Breast epithelium (tissue), 4 donors: ENCODE measurements at places on chromosomes 1 and 21.

GRCh38 chr1:228276174-228276831 lies 68.5 kb downstream of the OBSCN start:
- no peak for DNase-seq

DNA sequence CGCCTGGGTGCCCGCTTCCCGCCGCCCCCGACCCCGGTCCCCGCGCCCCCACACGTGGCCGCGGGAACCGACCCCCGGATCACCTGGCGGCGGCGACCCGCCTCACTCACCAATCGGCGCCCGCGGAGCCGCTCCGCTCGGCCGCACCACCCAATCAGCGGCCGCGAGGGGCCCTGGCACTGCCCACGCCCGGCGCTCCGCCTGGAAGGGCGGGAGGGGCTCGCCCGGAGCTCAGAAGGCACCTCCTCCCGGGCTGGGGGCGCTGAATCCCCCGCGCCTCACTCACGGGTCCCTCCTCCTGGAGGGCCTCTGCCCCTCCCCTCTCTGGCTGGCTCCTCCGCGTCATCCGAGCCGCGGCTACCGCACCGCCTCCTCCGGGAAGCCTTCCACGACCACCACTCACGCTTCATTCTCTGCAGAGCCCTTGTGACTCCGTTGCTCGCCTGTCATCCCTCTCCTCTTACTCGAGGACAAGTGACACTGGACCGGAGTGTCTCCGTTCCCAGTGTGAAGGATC lies 374 bp downstream of the SH2D5 start:
- DNase-seq, result peak; percentile 28

GRCh38 chr1:15465674-15466073 lies 9.1 kb downstream of the CELA2A start:
- no peak for DNase-seq

GRCh38 chr1:154808909-154809262 lies 61.2 kb downstream of the KCNN3 start:
- DNase-seq, result no peak

GRCh38 chr1:184822267-184822666 lies 67.6 kb upstream of the EDEM3 start:
- DNase-seq, result no peak

GRCh38 chr1:179591592-179592580 lies at the start of gene TDRD5:
TDRD5 (plus strand) TSS chr1:179591832; CDS start chr1:179592616, 784 bp downstream.
- peak; percentile 30 for DNase-seq

DNA sequence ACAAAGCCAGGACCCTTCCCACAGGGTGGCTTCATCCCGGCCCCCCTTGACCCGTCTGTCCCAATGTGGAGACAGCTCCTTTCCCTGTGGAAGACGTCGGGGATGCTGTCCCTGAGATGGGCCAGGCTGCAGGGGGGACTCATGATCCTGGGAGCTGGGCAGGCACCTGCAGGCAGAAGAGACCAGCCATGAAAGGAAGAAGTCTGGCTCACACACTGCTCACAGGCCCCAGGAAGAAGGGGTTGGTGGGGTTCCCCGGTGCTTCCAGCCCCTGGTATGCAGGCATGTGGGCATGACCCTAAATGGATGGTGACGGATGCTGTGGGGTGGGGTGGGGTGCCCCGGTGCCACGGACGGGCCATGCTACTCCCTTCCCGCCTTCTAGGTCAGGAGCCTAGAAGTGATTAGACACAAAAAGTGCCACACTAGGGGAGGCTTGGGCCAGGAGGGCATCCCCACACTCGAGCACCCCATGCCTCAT lies 8.3 kb downstream of the ACTRT2 start:
- DNase-seq, result peak; percentile 43

- DNase-seq, result no peak
Observed at GRCh38 chr1:39381839-39382238, 109.6 kb upstream of the BMP8A start.

- no peak for DNase-seq
Observed at GRCh38 chr1:184608581-184608980, 146.1 kb downstream of the EDEM3 start.

- DNase-seq, result no peak
Observed at GRCh38 chr1:150093805-150094204, 26.2 kb downstream of the VPS45 start.

DNA sequence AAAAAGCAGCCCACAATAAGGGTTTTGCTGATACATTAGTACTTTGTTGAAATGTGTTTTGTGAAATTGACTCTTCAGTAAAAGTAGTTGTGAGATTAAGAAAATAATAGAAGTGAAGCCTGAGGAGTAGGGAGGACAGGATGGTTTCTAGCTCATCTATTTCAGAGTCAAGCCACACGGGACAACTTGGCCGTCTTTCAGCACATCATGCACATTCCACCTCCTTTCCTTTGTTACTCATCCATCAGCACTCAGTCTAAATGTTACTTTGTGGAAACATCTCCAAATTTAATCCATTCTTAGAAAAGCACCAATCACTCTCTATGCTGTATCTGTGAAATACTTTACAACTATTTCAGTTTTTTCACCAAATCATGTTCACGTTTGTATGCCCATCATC lies 223.3 kb downstream of the FGGY start:
- no peak for DNase-seq

DNA sequence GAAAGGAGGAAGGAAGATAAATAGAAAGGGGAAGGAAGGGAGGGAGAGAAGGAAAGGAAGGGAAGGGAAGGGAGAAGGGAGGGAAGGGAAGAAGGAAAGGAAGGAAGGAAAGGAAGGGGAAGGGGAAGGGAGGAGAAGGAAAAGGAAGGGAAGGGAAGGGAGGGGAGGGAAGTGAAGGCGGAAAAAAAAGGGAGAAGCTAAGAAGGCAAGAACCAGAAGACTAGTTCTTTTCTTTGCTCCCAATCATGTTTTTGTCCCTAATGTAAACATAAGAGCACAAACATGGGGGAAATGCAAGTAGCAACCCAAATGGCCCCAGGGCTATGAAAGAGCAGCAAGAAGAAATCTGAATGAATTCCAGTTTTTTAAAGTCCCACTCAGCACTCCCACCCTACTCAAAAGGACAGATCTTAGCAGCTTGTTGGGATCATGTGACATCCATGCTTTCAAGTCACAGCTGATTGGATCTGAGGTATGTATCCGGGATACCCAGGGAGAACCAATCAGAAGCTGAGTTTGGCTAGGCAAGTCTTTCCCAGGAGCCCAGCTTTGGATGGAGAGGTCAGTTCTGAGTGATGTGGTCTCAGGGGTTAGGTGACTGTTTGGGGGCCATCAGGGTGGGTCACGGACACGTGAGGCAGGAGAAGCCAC lies 24.2 kb upstream of the FHAD1 start:
- DNase-seq, result no peak

DNA sequence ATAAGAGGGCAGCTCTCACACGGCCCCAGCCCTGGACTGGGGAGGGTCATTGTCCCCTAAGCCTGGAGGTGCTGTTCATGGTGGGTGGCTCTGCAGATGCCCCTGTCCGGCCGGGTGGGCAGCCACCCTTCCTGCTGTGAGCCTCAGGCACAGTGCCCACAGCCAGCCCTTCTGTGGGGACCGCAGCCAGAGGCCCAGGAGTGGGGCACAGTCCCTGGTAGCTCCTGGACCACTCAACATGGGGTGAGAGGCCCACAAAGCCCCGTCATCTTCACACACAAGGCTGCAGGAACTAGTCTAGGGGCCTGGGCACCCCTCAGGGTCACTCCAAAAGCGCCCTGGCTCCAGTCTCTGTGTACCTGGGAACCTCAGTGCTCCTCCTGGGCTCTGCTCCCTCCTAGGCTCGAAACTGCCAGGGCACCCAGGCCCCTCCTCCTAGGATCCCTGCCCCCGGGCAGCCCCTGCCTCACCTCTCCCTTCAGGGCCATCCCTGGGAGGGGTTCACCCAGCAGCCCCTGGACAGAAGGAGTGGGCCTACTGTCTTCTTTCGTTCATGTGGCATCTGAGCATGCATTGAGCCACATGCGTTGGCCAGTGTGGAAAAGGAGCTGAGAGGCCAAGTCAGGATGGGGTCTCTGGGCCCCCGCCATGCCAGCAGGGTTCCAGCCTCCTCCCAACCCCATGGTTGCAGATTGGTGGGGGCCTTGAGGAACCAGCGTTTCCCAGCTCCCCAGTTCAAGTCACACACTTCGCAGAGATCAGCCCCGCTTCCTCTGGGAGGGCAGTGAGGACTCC lies 43.0 kb downstream of the WNT9A start:
- no peak for DNase-seq

GRCh38 chr1:150696590-150696989 lies 364 bp downstream of the GOLPH3L start:
- no peak for DNase-seq

DNA sequence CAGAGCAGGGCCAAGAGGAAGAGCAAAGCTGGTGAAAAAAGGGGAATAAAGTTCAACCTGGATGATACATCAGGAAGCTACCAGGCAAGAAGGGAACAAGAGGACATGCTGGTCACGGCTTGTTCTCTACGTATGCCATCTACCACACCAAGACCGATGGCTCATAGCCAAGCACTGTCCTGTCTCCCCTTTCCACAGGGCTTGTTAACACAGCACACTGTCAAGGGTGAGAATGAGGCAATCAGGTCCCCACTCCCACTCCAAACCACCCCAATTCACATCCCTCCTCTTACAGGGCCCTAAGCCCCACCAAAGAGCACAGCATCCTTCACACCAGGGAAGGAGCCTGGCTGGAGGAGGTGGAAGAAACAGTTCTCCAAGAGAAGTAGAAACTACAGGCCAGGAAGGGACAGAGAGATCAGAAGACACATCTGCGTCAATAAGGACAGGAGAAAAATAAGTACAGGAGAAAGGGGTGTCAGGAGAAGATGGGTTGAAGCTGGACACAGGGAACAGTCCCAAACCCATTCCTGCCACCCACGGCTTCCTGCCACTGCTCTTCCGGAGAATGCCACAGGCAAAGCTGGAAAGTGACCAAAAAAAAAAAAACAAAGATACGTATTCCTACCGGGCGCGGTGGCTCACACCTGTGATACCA lies 923 bp upstream of the SHC1 start:
- DNase-seq, result no peak

- DNase-seq, result peak; percentile 82
Observed at GRCh38 chr1:21931171-21932093, 5.7 kb downstream of the HSPG2 start.

GRCh38 chr1:57485643-57486042 lies 61.8 kb upstream of the DAB1 start:
- DNase-seq, result no peak

DNA sequence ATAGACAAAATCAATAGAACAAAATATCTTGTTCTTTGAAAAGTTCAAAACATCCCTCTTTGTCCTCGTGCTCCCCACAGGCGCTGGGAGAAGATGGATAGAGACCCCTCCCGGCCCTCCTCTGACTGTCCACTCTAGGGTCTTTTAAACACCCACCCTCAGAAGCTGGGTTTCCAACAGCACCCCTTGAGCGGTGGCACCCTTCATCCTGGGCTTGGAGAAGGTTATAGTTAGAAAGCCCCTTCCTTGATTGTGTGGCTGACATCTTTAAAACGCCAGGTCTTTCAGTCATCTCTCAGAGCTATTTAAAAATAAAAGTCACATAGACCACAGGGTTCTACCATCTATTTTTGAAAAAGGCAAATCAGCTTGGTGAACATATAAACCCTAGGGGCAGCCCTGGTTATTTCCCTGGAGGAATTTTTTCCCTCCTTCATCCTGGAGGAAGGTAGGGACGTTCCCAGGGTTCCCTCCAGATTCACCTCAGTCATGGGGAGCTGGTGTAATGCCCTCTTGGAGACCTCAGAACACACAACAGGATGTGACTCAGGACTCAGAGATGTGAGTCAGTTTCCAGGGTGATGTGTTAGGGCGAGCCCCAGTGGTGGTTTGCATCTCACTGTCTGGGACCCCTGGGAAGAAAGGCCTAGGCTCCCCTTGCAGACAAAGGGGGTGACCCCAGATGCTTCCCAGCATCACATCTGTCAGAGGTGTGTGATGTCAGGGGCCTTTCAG lies 138.5 kb downstream of the CLIC6 start:
- DNase-seq, result no peak

- DNase-seq, result no peak
Observed at GRCh38 chr1:247415423-247416361, at the start of gene NLRP3. NLRP3 (plus strand) TSS chr1:247416173; CDS start chr1:247418801, 2,628 bp downstream.

- no peak for DNase-seq
Observed at GRCh38 chr1:247218121-247218651, 37.7 kb upstream of the VN1R5 start.

DNA sequence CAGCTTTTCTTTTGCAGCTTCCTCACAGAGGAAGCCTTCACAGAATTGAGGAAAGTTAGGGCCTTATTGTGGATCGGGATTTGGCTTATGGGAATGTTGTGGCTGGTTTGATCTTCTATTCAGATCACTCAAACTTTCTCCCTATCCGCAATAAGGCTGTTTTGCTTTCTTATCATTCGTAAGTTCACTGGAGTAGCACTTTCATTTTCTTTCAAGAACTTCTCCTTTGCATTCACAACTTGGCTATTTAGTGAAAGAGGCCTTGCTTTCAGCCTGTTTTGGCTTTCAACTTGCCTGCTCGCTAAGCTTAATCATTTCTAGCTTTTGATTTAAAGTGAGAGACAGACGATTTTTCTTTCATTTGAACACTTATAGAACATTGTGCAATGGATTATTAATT lies 181.9 kb upstream of the B3GALT2 start:
- DNase-seq, result no peak

GRCh38 chr1:104073463-104073902 lies 323.8 kb downstream of the AMY1C start:
- no peak for DNase-seq

- no peak for DNase-seq
Observed at GRCh38 chr1:109270623-109271317, 12.2 kb downstream of the PSRC1 start.

DNA sequence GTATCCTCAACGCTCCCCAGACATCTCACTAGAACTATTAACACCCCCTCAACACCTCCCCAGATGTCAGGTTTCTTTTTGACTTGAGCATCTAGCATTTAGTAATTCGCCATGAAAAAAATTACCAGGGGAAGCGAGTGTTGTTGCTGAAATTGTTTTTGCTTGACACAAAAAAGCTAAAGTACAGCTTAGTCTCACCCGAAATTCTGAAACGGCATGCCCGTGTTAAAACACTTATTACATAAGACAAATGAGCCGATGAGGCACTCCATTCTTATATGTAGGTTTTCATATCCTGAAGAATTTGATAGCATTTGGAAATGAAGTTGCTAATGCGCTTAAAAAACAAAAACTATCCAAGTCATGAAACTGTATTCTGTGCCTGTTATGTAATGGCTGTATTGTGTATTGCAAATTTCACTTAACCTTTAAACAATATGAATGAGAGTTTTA lies 1.3 kb upstream of the NRIP1 start:
- DNase-seq, result no peak

- DNase-seq, result no peak
Observed at GRCh38 chr1:94000510-94001282, 91.5 kb upstream of the GCLM start.

- no peak for DNase-seq
Observed at GRCh38 chr1:160032165-160032820, 503 bp upstream of the PIGM start.
